ENCODE measurements at places on chromosomes 2 and 18. TPM values are rescaled to one million over a fixed set of nuclear protein-coding genes. Genes with fewer than 3 reads are reported as not detected.

Gene EML4
- total RNA-seq: 30.8 TPM

Gene MC2R
- total RNA-seq: not detected

Gene SIX2
- total RNA-seq: 0.43 TPM

Gene PRLH
- total RNA-seq: not detected

Gene IGFBP5
- total RNA-seq: 0.27 TPM

Data from A549 treated with GW870086 at 1 μM for 4 hours (cell line).